ENCODE measurements at places on chromosomes 13 and 19. TPM values are rescaled to one million over a fixed set of nuclear protein-coding genes. Genes with fewer than 3 reads are reported as not detected.

DNA sequence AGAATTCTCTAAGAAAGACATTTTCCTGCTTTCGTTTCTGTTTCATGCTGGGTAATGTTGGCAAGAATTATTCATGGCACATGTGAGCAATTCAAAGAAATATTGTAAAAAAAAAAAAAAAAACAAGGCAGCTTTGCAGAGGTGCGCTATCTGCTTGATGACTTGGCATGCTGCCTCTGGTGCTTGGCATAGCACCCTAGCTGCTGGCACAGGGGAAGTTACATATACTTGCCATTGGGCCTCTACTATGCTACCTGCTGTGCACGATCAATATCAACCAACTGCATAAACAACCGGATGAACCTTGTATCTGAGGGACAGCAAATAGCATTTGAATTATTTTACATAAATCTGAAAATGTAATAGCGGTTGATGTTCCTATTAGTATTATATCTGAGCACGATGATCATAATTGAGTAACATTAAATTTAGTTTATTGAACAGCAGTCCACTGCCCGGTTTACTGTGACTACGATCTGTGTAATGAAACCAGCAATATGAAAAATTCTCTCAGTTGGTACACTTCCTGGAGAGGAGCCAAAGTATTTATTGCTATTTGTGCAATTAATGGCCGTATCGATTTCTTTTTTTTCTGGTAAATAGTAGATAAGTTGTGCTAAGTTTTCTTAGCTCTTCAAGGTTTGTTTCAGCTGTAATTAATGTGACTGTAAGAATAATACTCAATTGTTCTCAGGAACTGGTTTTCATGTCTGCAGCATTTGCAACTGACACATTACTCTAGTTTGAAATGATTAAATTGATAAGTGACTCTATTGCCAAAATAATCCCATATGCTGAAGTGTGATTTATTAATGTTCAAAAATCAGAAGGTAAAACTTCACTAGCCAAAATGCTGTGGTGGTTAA is 717.3 kb downstream of the DACH1 start:
- DNase-seq = no peak

- DNase-seq = no peak
These were observed 5.8 kb downstream of the UBA52 start for GRCh38 chr19:18577365-18577914.

DNA sequence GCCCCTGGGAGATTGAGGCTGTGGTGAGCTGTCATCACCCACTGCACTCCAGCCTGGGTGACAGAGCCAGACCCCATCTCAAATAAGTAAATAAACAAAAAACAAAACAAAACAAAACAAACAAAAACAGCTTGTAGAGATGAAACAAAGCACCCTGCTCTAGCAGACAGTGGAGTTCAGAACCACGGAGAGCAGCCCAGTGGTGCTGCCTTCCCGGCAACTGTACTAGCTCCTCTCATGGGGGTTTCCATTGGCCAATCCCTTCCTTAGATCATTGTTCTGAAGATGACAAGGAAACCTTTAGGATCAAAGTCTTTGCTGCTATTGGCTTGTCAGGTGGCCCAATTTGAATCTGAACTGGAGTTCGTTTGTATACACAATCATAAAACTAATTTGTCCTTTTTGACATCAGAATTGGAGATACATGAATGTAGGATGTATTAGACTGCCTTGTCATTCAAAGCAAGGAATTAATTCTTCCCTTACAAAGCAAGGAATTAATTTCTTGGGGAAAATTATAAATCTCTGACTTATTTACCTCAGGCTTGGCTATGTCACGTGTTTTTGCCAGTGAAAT is 19.7 kb upstream of the SYCN start:
- DNase-seq = no peak

- DNase-seq = peak; percentile 81
These were observed 8.8 kb downstream of the GTPBP3 start for GRCh38 chr19:17346109-17346671.

DNA sequence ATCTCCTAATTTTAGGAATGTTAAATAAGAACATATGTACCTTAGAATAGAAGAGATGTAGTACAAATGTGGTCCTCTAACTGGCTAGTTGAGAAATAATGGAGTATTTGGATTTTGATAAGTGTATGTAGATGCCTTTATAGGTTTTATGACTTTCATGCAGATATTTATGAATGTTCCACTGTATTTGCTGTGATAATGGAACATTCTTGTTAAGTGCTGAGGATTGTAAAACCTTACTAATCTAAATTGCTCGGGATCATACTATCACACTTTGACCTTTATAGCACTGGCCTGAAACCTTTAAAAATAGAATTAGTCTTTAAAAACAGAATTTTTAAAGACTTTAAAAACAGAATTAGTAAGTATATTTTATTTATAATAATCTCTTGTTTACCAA is 135.1 kb downstream of the LMO7 start:
- no peak for DNase-seq

DNA sequence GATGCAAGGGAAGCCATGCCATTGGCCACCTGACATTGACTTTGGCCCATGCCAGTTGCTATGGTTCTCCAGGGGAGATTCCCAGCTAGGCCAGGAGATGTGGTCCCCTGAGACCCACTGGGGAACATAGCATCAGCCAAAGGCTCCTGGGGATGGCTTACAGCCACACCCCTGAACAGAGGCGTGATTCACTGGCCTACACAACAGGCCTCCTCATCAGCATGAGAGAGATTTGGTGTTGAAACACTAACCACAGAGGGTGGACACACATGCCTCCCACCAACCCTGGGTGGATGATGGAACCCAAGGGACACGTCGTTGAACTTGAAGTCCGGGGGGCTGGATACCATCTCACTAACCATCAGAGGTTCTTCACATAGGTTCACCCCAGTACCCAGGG is 14.4 kb downstream of the IQCN start:
- DNase-seq = no peak

DNA sequence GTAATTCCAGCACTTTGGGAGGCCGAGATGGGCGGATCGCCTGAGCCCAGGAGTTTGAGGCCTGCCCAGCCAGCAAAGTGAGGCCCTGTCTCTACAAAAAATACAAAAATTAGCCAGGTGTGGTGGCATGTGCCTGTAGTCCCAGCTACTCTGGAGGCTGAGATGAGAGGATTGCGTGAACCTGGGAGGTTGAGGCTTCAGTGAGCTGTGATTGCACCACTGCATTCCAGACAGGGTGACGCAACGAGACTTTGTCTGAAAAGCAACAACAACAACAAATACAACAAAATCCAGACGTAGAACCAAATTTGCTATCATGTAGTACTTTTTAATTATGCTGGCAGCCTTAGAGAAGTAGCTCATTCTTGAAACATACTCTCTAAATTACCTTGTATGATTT is 277.1 kb downstream of the KLF5 start:
- no peak for DNase-seq

- peak; percentile 66 for DNase-seq
These were observed 298.8 kb downstream of the NDFIP2 start for GRCh38 chr13:79779761-79780160.

- no peak for DNase-seq
These were observed 125.9 kb downstream of the ZDHHC20 start for GRCh38 chr13:21333186-21333585.

GRCh38 chr19:936175-936546 is 10.3 kb downstream of the ARID3A start:
- DNase-seq = no peak

- DNase-seq = no peak
These were observed 20.3 kb downstream of the CKM start for GRCh38 chr19:45302416-45302815.

DNA sequence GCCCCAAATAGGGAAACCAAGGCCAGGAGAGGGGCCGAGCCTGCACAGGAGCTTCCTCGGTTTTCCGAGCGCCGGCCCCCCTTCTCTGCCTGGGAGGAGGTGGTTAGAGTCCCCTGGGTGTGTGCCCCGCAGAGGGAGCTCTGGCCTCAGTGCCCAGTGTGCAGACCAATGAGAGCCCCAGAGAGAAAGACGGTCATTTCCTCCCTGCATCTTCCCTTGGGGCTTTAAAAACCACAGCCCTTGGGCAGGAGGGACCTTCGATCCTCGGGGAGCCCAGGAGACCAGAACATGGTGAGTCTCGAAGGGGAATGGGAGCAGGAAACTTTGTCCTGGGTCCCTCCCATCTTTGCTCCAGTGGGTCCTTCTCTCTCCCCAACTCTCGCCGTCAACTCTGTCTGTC is at the start of gene C5AR1:
Gene C5AR1 (plus strand): TSS at position 254 of the 400 bp plus-strand sequence. CDS start 35 bp downstream, at position 289.
- no peak for DNase-seq

DNA sequence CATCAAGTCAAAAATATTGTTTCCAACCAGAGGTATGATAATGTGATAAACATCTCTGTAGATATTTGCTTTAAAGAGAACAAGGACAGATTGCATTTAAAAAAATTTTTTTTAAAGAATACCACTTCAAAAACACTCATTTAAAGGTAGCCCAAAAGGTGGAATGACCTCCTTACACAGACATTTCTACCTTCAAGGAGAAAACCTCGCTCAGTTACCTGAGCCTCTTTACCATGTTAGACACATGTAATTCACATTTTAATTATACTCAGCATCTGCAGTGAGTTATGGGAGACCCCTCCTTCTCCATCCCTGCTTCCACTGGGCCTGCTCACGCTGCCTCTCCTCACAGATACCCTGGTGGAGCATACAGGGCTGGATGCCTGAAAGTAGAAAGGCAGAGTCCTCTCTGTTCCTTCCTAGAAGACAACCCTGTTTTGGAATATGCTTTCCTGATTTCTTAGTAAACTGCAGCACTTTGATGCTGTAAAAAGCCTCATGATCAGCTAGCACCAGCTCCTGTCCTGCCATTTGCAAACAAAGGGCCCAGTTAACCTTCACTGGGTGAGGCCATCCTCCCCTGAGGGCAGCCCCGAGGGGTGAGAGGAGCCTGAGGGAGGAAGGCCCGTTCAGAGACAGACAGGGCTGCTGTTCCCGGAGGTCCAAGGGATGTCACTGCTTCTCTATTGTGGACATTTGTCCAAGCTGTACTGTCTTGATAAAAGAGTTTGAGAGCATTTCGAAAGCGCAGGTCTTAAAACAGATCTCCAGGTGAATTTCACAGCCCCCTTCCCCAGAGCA is 117.8 kb downstream of the IRS2 start:
- DNase-seq = no peak

DNA sequence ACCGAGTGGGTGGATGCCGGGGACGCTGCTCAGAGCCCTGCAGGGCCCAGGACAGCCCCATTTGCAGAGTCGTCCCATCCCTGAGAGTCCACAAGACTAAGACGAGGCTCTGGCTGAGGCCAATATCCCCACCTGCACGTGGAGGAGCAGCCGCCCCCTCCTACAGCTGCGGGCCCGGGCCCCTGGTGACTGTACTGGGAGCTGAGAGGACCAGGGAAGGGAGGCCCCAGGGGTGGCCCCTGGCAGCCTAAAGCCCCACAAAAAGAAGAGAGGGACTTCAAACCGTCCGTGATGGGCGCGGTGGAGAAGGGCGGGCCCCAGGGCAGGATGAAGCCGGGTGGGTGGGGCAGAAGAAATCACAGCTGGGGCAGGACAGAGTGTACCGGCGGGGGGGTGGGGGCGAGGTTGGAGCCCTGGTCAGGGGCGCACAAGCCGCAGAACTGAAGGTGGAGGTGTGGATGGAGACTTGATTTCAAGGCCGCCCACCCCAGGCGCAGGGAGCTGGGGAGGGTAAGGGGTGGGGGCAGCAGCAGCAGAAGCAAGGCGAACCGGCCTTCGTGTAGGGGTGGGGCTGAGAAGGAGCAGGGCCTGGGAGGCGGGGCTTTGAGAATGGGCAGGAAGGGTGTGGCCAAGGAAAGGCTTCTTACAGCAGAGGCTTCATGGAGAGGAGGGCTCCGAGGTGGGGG is 12.9 kb downstream of the CFD start:
- DNase-seq = no peak

GRCh38 chr19:3692141-3693024 is 7.9 kb downstream of the PIP5K1C start:
- DNase-seq = no peak

- no peak for DNase-seq
These were observed 92.6 kb upstream of the MCF2L start for GRCh38 chr13:112876305-112877000.

DNA sequence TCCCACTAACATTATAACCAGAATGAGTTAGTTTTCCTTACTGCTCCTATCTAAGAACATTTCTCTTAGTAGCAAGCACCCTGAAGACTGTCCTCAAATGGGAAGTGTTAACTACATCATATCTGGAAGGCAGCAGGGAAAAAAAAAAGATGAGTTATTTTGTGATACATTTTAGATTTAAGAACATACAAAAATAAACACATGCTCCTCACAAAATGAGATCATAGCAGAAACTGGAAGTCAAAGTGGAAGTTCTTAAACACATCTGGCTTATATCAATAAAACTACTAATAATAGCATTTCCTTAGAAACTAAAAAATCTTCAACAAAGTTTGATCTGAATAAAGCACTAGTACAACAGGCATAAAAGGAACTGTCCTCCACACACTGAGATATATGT is 70.4 kb downstream of the SLITRK6 start:
- DNase-seq = no peak

DNA sequence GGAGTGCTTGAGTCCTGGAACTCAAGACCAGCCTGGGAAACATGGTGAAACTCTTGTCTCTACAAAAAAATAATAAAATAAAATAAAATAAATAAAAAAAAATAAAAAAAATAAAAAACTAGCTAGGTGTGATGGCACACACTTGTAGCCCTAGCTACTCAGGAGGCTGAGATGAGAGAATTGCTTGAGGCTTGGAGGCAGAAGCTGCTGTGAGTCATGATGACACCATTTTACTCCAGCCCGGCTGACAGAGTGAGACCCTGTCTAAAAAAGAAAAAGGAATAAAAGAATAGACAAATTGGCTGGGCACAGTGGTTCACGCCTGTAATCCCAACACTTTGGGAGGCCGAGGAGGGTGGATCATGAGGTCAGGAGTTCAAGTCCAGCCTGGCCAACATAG is 1168.9 kb downstream of the SLITRK5 start:
- DNase-seq = no peak

DNA sequence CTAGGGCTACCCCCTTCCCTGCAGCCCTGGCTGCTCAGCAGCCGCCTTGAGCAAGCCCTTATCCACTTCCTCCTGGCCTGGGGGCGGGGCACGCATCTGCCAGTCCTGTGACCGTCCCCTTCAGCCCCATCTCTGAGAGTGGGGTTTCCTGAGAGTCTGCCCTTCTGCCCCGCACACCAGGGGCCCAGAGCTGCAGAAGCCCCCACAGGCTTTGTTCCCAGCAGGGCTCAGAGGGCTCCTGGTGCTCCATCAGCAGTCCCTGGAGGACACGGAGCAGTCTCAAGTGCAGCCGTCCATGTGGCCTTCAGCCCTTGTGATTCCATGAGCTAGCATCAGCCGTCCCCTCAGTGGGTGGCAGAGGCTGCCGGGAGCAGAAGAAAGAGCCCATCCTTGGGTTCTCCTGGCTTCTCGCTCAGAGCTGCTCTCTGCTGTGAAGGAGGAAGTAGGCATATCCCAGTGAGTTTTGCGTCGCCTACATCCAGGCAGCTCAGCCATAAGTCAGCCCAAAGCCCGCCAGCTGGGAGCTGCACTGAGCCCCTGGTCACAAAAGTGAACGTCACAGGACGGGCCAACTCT is 16.3 kb downstream of the MYO9B start:
- no peak for DNase-seq

GRCh38 chr19:16232127-16232526 is 34.4 kb downstream of the AP1M1 start:
- no peak for DNase-seq

- DNase-seq = no peak
These were observed 653.0 kb upstream of the GPC6 start for GRCh38 chr13:92573467-92574057.

- DNase-seq = no peak
These were observed 6.6 kb upstream of the S1PR2 start for GRCh38 chr19:10237702-10238101.

Gene CD33
- total RNA-seq = 4.2 TPM

Gene BRME1
- total RNA-seq = 0.70 TPM

Gene SHISA2
- not detected for total RNA-seq

Gene ACP5
- 3.6 TPM for total RNA-seq

Gene CYP4F3
- 0.15 TPM for total RNA-seq

Gene RXFP2
- total RNA-seq = not detected

Gene SUGP2
- 36.1 TPM for total RNA-seq

Gene TLE6
- 5.2 TPM for total RNA-seq

Gene SPRED3
- 0.56 TPM for total RNA-seq

All from right atrium auricular region (tissue), 2 donors.